NCI-H1417 treated with DMSO at 0.1 percent for 48 hours (cell line): ENCODE measurements at places on chromosomes 2 and 18.

GRCh38 chr2:67760995-67761394 is 301.8 kb downstream of the C1D start:
- no peak for DNase-seq

DNA sequence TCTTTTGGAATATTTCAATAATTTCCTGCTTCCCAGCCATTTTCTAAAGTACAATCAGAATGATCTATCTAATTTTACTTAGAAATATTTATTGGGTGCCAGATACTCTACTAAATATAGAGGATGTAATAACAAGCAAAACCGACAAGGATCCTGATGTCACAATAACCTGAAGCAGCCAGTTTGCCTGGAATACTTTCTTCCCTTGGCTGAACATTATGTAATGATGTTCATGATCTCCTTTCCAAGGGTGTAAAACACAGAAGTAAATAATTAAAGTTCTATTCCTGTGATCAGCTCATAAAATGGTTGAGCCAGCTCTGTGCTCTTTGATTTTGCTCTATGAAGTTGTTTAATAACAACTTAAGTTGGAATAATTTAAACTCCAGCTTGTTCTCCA is 2.6 kb upstream of the MRPL19 start:
- DNase-seq: no peak

DNA sequence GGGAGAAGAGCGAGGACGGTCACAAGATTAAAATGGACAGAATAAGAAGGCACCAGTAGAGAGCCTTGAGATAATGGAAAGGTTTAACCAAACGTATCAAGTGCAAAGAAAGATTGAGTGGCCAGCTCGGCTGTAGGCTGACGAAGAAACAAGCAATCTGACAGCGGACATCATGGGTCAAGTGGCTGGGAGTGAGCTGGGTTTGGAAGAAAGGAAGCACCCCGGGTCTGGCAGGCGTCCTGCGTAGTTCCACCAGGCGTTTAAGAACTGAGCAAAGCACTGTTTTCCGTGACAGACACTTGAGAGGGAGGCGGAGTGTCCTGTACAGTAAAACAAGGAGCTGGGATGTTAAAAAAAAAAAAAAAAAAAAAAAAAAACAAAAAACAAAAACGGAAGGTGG is 27.1 kb downstream of the DAPL1 start:
- DNase-seq: no peak

GRCh38 chr2:6143812-6144211 is 451.6 kb downstream of the SOX11 start:
- DNase-seq: no peak

GRCh38 chr18:22739789-22740188 is 193.3 kb upstream of the RBBP8 start:
- no peak for DNase-seq

GRCh38 chr2:40292291-40292690 is 159.6 kb downstream of the SLC8A1 start:
- DNase-seq: no peak

DNA sequence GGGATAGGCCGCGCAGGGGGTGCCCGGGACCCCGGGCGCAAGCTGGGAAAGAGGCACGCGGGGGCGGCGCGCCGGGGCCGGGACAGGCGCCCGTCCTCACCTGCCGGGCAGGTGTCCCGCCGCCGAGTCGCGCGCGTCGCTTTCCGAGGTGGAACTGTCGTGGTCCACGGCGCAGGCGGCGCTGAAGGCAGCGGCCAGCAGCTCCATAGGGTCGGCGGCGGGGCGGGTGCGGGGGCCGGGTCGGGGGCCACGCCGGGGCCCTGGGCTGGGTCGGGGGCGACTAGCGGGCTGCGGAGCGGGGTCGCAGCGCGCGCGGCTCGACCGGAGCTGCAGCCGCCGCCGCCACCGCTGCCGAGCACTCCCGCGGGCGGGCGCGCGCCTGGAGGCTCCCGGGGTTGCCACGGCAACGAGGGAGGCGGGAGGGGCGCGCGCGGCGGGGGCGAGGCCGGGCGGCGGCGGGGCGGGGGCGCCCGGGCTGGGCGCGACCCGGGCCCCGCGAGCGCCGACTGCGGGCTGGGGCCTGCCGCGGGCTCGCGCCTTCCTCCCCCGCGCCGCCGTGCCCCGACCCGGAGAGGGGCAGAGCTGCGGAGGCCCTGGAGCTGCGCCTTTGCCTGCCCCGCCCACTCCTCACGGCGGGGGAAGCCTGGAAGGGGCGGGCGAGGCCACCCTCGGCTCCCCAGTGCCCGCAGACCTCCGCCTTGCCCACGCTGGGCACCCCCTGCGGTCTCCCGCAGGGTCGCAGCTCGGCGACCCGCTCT is 57.9 kb downstream of the SNORC start:
- no peak for DNase-seq

DNA sequence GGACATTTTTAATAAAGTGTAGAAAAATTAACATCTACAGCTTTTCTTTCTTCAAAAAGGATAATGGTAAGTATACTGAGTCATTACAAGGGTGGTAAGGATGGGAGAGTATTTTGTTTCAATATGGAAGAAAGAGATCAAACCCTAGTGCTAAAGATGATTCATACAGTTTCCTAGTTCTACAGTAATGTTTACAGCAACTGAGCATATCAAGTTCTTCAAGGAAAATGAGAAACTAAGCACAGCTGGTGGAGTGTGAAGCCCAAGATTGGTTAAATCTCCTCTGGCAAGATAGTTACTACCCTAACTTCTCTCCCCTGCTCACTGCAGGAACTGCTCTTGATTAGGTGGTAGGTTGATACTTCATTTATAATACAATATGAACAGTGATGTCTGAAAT is 467.5 kb downstream of the XIRP2 start:
- no peak for DNase-seq

DNA sequence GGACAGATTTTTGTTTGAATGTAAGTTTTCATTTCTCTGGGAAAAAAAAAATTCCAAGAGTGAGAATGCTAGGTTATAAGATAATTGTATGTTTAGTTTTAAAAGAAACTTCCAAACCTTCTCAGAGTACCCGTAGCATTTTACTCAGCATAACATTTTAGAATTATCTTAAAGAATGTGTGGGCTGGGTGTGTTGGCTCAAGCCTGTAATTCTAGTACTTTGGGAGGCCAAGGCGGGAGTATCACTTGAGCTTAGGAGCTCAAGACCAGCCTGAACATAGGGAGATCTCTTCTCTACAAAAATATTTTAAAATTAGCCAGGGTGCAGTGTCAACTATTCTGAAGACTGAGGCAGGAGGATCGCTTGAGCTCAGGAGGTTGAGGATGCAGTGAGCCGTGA is 57.4 kb upstream of the RMP24 start:
- DNase-seq: no peak

DNA sequence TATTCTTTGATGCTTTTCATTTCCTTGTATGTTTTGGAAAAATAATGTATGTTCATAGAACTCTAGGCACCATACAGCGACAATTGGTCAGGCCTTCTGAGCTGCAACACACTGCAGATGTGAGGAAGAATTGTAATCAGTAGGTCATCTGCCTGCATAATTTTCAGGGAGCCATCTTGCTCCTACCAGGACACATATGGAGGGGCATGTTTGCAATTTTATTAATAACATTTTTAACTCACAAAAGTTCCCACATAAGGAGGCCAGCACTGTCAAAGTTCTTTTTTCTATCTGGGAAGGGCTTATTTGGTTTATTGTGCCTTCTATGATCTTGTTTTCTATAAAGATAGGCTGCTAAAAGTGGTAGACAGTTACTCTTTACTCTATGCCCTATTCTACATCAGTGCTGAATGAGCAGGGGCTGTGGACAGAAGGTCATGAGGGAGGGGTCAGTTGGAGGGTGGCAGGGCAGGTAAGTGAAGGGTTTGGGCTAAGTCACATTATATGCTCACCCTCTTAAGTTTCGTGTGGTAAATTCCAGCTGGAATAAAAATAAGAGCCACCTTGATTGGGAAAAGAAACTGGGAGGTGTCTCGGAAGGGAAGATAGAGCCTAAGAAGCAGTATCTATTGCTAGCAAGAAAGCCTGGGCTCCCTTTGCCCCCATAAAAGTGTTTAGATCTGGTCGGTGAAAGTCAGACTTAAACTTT is 126.3 kb downstream of the PLCL1 start:
- no peak for DNase-seq

DNA sequence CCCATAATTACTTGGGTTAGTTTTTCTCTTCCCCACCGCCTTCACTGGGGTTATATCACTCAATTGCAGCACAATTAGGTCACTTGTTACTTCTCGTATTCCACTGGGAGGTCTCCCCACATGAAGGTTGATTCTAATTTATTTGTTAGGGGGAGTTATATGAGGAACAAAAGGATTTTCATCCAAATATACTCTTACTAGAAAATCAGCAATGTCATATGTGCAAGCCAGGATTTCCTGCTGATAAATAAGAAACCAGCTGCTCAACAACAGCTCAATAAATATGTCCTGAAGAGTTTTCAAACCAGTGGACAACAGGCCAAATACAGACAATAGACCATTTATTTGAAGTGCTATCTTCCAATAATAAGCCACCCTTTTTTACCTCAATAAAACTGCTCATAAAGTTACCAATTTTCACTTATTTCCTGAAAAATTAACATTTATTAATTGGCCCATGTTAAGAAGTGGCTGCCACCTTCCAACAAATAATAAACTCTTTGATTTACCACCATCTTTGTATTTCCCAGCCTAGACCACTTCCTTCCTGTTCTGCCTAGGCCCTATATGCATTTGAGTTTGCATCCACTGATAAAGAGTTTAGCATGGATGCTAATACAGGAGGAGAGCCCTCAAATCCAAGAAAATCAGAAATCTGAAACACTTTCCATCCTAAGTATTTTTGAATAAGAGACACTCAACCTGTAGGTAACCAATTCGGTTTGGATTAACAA is 184.4 kb upstream of the SLC39A10 start:
- no peak for DNase-seq

GRCh38 chr2:8388781-8389180 is 293.1 kb upstream of the ID2 start:
- DNase-seq: no peak

DNA sequence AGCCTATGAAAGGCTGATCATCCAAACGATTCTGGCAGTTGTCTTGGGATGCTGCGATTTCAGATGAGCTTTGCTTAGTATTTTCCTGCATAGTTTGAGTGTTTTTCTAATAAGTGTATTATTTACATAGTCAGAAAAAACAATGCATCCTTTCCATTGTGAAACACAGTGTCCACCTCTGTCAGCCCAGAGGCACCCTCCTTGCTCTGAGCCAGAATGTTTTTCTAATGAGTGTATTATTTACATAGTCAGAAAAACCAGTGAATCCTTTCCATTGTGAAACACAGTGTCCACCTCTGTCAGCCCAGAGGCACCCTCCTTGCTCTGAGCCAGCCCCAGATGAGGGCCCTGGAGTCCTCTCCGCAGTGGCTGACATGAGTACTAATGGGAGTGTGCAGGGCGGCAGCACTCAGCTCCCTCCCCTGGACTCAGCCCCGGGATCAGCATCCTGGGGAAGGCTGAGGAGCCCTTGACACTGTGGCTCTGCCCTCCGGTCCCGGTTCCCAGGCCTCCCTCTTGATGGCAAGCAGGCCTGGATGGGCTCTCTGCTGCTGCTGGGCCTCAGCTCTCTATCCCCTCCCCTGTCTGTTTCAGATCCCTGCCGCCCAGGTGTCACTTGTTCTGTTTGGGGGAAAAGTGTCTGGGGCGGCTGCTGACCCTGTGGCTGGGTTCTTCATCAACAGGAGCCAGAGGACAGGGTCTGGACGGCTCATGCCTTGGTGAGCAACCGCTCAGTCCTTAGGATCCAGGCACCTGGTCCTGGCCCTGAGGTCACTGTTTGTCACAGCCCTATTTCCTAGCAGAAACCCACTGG is 5.9 kb downstream of the MFSD2B start:
- DNase-seq: no peak
